Renal pelvis (tissue), 12 donors: ENCODE measurements at places on chromosomes 6 and 20. TPM values are rescaled to one million over a fixed set of nuclear protein-coding genes. Genes with fewer than 3 reads are reported as not detected.

The NMBR gene
- polyA plus RNA-seq = 0.28 TPM

The CDH26 gene
- 1.5 TPM for polyA plus RNA-seq

The SYCP2L gene
- 3.4 TPM for polyA plus RNA-seq

The PPP1R14C gene
- polyA plus RNA-seq = 22.9 TPM

The CDC25B gene
- 40.0 TPM for polyA plus RNA-seq

The DEFB116 gene
- not detected for polyA plus RNA-seq

- DNase-seq = no peak
Observed at GRCh38 chr20:23347791-23348190, 2.8 kb upstream of the NXT1 start.

DNA sequence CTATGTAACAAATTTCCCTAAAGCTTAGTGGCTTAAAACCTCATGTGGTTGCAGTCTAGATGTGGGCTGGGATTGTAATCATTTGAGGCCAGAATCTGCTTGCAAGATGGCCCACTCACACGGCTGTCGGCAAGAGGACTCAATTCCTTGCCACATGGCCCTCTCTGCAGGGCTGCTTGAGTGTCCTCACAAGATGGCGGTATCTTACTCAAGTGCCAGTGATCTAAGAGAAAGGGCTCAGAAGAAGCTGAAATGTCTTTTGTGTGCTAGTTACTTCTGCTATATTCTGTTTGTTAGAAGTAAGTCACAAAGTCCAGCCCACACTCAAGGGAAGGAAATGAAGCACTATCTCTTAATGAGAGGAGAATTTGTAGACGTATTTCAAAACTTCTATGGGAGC is 47.1 kb upstream of the PMEPA1 start:
- DNase-seq = no peak

DNA sequence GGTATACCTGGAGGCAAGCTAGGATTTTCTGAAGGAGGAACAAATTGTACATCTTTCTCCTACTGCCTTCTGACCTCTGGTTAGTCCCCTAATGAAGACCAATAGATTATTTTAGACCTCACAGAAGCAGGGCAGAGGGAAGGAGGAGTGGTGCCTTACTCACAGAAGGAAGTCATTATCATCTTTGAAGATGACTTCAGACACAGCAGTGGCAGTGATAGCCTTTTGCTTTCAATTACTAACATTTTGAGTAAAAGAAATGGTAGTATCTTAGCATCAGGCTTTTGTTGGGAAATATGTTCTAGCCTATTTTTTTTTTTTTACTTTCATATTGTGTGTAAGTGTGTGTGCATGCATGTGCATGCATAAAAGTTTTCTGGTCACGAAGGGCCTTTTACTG is 164.2 kb upstream of the PLN start:
- no peak for DNase-seq

DNA sequence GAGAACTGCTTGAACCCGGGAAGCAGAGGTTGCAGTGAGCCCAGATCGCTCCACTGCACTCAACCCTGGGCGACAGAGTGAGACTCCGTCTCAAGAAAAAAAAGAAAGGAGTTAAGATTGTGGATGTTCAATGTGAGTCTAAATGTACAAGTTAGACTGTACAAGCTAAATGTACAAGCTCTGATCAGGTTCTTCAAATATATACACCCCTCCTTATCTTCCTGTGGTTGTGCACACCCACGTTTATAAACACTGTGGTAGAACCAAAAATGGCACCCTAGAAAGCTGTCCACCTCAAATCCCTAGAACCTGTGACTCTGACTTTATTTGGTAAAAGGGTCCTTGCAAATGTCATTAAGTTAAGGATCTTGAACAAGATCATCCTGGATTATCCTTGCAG is 11.2 kb upstream of the RANBP9 start:
- no peak for DNase-seq

GRCh38 chr6:164924674-164925073 is 384.7 kb downstream of the C6orf118 start:
- no peak for DNase-seq

DNA sequence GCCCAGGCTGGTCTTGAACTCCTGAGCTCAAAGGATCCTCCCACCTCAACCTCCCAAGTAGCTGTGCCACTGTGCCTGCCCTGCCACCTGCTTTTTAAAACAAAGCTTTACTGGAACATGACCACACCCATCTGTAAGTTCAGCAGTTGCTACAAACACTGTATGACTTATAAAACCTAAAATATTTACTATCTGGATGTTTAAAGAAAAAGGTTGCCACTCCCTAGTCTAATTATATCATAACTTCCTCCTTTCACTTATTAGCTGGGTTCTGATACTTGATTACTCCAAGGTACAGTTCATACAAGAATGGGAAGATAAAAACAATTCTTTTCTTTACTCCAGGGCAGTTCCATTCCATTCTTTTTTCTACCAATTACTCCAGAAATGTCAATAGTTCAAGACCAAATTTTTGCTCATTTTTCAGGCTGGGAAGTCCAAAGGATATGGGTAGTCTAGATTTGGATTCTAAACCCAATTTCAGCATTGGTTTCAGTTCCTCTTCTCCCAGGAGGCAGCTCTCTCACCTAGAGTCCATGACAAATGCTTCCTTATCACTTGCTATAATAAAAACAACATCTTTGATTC is 63.1 kb downstream of the SEC63 start:
- no peak for DNase-seq

- DNase-seq = no peak
Observed at GRCh38 chr20:47252879-47253307, 103.6 kb downstream of the ZMYND8 start.

GRCh38 chr6:37188962-37189510 is 19.1 kb downstream of the PIM1 start:
- DNase-seq = no peak

DNA sequence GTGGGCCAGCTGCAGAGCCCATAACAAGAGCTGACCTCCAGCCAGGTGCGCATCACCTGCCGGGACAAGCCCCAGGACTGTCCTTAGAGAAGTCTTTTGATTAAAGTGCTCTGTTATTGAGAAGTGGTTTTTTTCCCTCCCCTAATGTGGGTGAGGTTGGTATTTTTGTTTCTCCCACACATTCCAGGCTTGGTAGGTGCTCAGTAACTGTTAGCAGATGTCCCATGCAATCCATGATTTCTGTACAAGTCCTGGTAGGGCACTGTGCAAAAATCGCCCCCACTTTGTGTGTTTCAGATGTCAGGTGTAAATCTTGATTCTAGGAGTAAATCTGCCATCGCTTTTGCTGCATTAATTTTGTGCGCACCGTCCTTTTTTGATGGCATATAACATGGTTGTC is 4.7 kb downstream of the FAM210B start:
- no peak for DNase-seq

DNA sequence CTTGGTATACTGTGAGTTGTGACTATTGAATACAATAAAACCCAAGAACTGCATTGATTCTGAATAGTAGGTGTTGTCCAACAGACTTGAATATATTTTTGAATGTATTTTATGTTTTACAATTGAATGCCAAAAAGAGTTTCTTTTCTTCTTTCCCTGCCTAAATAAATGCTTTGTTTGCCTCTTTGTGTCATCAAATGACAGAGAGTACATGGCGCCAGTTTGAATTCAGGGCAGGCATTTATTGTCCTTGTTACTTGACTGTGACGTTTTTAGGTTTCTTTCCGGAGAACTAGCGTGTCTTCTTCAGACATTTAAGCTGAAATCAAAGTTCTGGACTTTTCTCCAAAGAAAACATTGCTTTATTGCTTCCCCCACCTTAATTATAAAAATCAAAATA is 16.6 kb downstream of the KIF3B start:
- DNase-seq = no peak

DNA sequence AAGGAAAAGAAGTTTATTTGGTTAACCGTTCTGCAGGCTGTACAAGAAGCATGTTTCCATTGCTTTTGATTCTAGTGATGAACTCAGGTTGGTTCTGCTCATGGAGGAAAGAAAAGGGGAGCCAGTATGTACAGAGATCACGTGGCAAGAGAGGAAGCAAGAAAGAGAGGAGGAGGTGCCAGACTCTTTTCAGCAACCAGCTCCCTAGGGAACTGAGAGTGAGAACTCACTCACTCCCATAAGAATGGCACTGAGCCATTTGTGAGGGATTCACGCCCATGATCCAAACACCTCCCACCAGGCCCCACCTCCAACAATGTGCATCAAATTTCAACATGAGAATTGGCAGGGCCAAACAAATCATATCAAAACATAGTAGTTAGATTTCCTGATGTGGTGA is 649.1 kb downstream of the EPM2A start:
- DNase-seq = no peak

- DNase-seq = no peak
Observed at GRCh38 chr20:43958626-43959025, 44.0 kb downstream of the TOX2 start.

DNA sequence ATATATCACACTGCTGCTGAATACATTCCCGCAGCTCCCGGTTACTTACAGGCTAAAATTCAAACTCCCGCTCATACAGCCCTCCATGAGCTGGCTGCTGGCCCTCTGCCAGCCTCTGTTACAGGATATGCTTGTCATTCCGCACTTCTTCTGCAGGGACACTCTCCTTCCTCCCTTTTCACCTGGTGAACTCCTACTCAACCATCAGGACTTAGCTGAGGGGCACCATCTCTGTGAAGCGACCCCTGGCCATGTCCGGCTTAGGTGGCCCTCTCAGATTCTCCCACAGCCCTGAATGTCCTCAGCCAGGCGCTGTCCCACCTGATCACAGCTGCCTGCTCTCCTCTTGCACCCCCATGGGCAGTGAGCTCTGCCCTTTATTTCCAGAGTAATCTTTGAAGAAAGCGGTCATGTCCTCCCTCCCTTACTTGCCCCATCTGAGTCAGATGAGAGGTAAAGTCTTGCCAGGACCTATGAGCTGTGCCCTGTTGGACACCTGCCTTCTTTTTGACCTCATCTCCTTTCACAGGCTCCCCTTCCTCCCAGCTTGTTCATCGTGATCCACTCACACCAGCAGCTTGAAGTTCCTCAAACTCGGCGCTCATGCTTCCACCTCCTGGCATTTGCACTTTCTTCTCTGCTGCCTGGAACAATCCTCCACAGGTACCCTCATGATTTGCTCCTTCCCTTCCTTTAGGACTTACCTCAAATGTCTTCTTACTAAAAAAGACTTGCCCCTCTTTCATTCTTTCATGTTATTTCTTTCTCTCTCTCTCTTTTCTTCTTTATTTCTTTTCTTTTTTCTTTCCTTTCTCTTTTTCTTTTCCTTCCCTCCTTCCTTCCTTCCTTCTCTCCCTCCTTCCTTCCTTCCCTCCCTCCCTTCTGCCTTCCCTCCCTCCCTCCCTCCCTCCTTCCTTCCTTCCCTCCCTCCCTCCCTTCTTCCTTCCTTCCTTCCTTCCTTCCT is 5.6 kb downstream of the CYP24A1 start:
- no peak for DNase-seq

GRCh38 chr6:50030350-50030749 is 8.6 kb upstream of the DEFB110 start:
- DNase-seq = no peak

- DNase-seq = no peak
Observed at GRCh38 chr6:138518054-138518453, 18.8 kb upstream of the NHSL1 start.

- DNase-seq = no peak
Observed at GRCh38 chr20:50494428-50494827, 15.8 kb upstream of the PTPN1 start.
